Ovary (tissue), 10 donors: ENCODE measurements at places on chromosomes 11 and 22.

- peak; percentile 53 for DNase-seq
Observed at GRCh38 chr11:44760917-44761550, 34.3 kb downstream of the TSPAN18 start.

- DNase-seq, result no peak
Observed at GRCh38 chr11:94788396-94788795, 20.2 kb downstream of the AMOTL1 start.

DNA sequence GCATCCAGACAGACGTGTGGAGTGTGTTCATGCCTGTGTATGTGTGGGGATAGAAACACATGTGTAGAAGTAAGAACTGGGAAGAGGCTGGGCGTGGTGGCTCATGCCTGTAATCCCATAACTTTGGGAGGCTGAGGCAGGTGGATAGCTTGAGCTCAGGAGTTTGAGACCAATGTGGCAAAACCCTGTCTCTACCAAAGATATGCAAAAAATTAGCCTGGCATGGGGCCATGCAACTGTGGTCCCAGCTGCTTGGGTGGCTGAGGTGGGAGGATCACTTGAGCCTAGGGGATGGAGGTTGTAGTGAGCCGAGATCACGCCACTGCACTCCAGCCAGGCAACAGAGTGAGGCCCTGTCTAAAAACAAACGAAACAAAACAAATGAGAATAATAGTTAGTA lies 1166.6 kb downstream of the TBC1D22A start:
- no peak for DNase-seq

- DNase-seq, result no peak
Observed at GRCh38 chr11:78109081-78110015, 29.7 kb upstream of the NDUFC2 start.

- DNase-seq, result no peak
Observed at GRCh38 chr11:26905368-26905767, 88.5 kb upstream of the FIBIN start.

GRCh38 chr11:61588728-61589191 lies 7.9 kb upstream of the SYT7 start:
- peak; percentile 53 for DNase-seq

- DNase-seq, result no peak
Observed at GRCh38 chr11:17876827-17877226, 136.0 kb downstream of the SERGEF start.

DNA sequence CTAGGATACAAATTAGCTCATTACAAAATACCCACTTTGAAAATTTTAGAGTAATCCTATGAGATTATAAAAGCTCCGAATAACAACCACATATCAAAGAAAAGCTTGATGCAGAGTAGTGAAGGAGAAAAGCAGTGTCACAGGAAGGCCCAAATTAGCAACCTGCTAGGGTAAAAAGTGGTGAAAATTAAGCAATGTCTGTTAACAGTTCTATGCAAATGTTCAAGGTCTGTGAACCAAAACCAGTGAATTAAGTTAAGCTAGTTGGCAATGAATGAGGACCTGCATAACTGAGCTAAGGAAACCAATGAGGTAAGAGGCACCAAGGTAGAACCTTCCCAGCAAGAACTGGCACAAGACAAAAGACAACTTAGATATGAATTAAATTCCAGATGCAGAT lies 29.6 kb downstream of the PRDM10 start:
- DNase-seq, result no peak

DNA sequence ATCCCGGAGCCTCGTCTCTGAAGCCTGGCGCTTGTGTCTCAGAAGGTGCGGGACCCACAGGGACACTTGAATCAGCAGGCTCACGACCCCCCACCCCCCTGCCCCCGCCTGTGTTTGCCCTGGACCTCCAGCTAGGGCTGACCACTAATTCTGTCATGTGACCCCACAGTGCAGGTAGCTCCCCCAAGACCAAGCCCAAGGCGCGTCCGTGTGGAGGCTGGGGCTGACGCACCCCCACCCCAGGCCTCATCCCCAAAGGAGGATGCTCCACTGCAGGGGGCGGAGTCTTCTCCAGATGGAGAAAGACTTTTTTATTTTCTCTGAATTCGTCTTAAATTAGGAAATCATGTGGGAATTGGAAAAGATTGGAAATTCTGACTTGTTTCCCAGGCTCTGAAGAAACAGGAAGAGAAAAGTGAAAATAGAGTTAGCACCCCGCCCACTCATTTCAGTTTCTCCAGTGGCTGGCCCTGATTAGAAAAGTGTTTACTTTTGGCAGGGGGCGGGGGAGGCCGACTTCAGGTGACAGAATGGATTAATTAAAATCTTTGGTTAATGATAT lies 1.0 kb upstream of the RELA start:
- peak; percentile 80 for DNase-seq

- no peak for DNase-seq
Observed at GRCh38 chr11:20035701-20036601, 124.3 kb downstream of the DBX1 start.

DNA sequence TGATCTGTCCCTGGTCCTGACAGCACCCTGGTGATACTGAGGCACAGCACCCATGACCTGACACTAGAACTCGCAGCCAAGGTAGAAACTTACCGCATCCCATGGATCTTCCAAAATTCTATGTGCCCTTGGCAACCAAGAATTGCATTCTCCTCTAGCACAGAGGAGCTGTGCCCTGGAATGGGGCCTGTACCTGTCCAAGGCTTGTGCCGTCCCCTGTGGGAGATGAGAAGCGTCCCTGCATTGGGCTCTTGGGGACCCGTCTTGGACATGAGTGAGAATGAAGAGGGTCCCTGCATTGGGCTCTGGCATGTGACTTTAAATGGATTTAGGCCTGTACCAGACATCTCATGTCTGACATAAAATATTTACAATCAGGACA lies 67.1 kb downstream of the GGTLC2 start:
- DNase-seq, result no peak

GRCh38 chr11:33899400-33900037 lies 7.6 kb upstream of the LMO2 start:
- peak; percentile 58 for DNase-seq

- DNase-seq, result no peak
Observed at GRCh38 chr11:46386674-46387073, 4.9 kb downstream of the CHRM4 start.

- no peak for DNase-seq
Observed at GRCh38 chr11:8838248-8838647, 72.7 kb upstream of the AKIP1 start.

GRCh38 chr22:46758121-46758520 lies 4.3 kb upstream of the TBC1D22A start:
- DNase-seq, result no peak

- no peak for DNase-seq
Observed at GRCh38 chr22:40482391-40482790, 112.0 kb downstream of the SGSM3 start.
